ENCODE measurements at places on chromosomes 11 and 22.

GRCh38 chr11:114395736-114396135 is 4.6 kb downstream of the C11orf71 start:
- no peak for DNase-seq

- peak; percentile 10 for DNase-seq
Measured at GRCh38 chr22:48955351-48956311, 872.0 kb downstream of the BRD1 start.

- no peak for DNase-seq
Measured at GRCh38 chr22:49192180-49192856, 635.4 kb downstream of the BRD1 start.

DNA sequence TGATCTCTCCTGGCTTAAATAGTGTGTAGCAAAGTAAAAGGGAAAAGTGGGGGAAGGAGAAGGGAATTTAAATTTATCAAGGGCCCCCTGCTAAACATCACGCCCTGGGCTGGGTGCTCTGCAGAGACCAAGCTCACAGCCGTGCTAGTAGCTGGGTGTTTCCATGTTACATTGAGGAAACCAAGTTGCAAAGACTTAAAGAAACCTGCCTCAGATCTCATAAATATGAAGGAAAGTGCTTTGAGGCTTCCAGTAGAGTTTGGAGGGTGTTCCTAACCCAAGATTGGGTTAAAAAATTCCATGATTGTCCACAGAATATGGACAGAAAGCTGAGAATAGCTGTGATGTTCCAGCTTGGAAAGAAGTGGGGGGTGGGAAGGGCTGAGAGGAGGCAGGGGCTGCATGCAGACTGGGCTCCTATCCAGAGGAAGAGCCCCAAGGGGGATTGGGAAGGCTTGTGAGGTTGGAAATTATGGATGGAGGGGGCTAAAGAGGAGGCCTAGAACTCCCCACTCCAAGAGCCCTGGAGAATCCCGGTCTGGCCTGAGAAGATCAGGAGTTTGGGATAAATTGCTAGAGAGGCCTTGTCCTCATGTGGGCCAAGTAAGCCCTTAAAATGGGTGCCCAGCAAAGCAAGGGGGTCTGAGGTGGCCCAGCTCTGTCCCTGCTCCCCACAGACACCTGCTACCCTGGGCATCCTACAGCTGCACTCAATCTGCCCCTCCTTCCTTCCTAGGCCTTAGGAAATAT is 25.0 kb upstream of the OAF start:
- no peak for DNase-seq

GRCh38 chr11:13311570-13311969 is 34.0 kb downstream of the BMAL1 start:
- DNase-seq: no peak

GRCh38 chr11:17697175-17697949 is 22.0 kb upstream of the MYOD1 start:
- no peak for DNase-seq

DNA sequence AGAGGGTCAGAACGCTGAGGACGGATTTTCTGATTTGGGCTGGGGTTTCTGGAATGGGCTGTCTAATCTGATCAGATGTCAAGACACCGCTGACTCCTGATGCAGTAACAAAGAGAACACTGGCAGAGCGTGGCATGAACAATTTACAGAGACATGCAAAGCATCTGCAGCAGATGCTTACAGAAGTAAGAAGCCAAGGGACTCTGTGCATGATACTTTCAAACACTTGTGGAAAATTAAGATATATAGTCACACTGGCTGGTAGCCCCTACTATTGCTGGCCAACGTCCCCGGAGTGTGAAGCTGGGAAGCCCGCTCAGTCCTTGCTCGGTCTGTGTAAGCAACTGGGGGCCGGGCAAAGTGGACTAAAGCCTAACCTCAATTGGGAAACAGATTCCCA is 903.7 kb downstream of the BRD1 start:
- no peak for DNase-seq

DNA sequence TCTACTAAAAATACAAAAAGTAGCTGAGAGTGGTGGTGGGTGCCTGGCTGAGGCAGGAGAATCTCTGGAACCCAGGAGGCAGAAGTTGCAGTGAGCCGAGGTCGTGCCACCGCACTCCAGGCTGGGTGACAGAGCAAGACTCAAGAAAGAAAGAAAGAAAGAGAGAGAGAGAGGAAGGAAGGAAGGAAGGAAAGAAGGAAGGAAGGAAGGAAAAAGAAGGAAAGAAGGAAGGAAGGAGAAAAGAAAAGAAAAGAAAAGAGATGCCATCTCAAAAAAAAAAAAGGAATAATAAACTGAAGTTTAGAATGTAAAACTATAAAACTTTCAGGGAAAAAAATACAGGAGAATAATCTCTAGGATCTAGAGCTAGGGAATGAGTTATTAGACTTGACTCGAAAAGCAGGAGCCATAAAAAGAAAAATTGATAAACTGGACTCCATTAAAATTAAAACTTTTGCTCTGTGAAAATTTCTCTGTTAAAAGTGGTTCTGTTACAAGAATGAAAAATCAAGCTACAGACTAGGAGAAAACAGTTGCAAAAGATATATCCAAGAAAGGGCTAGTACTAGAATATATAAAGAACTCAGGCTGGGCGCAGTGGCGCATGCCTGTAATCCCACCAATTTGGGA is 13.4 kb upstream of the SEPTIN5 start:
- no peak for DNase-seq

- no peak for DNase-seq
Measured at GRCh38 chr22:27718186-27719035, 83.1 kb downstream of the MN1 start.

GRCh38 chr22:49064836-49065235 is 762.8 kb downstream of the BRD1 start:
- DNase-seq: no peak

Measured in activated naive CD4-positive, alpha-beta T cell treated with anti-CD3 and anti-CD28 coated beads, Interleukin-2, amount 10 ng/mL, durations not matched to agents 7 days and 5 days (primary cell).